ENCODE measurements at places on chromosomes 2 and 18.

DNA sequence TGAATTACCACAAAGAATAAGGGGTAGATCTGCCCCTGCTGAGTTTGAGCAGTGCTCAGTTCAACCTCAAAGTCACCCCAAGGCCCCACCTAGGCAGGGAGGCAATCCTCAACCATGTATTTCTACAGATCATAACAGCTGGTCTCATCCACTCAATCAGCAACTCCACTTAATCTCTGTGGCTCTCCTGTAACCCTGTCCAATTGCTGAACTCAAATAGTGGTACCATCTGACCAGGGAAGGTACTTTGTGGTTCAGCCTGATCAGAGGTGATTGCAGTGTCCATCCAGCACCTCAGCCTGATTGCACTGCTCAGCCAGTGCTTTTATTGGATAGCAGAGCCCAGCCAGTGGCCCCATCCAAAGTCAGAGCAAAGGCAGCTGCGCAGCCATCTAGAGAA lies 91.0 kb upstream of the SLC4A10 start:
- ATAC-seq, result no peak

DNA sequence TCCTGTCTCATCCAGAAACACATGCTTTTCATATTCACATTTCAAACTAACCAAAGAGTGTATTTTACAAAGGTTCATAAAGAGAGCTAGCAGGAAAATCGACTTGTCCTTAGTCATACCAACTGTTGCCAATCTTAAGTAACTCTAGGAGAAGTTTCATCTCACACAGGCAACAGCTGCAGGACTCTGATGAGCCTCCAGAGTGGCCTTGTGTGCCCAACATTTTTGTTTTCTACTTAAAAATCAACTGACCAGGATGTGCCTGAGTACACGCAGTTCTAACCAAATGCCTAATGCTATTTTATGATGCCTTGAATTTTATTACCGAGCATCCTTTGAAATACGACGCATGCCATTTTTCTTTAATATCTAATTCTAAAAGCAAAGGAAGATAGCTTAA lies 595.9 kb upstream of the LRRTM4 start:
- ATAC-seq, result no peak

DNA sequence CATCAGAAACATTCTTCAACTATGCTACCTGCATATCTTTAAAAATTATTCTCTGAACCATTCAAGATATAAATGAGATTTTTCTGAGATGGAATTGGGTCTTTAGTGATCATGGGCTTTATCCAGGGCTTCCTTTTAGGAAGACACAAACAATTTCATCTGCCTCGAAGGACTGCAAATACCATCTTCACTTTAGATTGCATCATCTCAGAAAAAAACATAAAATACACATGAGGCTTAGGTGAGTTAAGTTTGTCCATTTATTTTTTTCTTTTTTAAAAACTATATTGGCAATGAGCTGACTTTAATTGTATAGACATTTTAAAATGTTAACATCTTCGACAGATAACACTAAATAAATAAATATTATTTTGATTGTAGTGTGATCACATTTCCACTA lies 20.1 kb downstream of the TTN start:
- ATAC-seq, result no peak

GRCh38 chr2:239630618-239631286 lies 229.9 kb upstream of the HDAC4 start:
- no peak for ATAC-seq

- no peak for ATAC-seq
Observed at GRCh38 chr2:68363721-68364120, 1.4 kb upstream of the PLEK start.

GRCh38 chr18:35005963-35006577 lies 35.1 kb upstream of the MAPRE2 start:
- ATAC-seq, result peak; percentile 64

DNA sequence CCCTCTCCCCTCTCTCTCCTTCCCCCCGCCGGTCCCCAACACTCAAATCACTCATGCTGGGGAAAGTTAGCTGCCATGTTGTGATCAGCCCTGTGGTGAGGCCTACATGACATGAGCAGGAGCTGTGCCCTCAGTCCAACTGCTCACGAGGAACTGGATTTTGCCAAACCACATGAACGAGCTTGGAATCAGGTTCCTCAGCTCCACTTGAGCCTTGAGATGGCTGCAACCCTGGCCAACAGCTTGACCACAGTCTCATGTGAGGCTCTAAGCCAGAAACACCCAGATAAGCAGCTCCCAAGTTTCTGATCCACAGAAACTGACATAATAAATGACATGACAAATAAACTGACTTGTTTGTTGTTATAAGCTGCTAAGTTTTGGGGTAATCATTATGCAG lies 38.4 kb downstream of the ARL4C start:
- no peak for ATAC-seq

DNA sequence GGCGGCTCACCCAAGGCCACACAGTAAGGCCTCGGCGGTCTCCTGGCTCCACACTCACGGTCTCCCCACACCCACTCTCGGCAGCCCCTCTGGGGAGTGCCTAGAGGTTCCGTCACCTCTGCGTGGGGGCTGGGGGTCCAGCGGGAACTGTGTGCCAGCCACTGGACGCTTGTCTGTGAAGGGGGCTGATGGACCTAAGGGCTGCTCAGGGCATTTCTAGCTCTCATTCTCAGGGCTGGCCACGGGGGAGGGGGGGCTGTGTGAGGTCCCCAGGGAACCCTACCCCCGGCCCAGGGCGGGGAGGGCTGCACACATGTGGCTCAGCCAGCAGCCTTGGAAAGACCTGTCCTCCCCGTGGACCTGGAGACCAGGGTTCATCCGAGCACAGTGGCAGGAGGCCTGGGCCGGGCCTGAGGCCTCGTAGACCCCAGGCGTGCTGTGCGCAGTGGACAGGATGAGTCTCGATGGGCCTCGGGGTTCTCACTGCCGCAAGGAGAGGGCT lies 27.1 kb upstream of the ODC1 start:
- ATAC-seq, result no peak

- ATAC-seq, result no peak
Observed at GRCh38 chr2:53672881-53673522, 94.6 kb upstream of the CHAC2 start.

- no peak for ATAC-seq
Observed at GRCh38 chr2:172712251-172712650, 23.4 kb upstream of the RAPGEF4 start.

DNA sequence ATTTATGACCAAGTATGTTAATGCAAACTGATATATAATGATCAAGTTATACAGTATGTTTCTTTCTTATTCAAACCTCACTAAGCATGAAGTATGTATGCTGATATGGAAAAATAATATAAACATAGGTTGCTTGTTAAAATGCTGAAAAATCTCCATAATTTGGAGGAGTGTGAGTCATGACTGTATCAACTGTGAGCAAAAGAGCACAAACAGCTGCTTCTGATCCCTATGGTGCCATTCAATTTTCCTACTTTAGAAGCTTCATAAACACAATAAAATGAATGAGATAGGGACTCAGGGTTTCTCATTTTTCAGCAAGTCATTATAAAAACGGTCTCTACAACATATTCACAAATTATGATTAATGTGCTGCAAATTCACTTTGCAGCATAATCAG lies 129.9 kb upstream of the TFPI start:
- ATAC-seq, result no peak

- peak; percentile 83 for ATAC-seq
Observed at GRCh38 chr2:240143801-240144648, 3.6 kb upstream of the OTOS start.

GRCh38 chr2:183215917-183216316 lies 91.7 kb downstream of the NUP35 start:
- ATAC-seq, result no peak

- no peak for ATAC-seq
Observed at GRCh38 chr2:19982268-19982667, 7.6 kb downstream of the WDR35 start.

- ATAC-seq, result no peak
Observed at GRCh38 chr18:56984731-56985130, 162.2 kb upstream of the BOD1L2 start.

DNA sequence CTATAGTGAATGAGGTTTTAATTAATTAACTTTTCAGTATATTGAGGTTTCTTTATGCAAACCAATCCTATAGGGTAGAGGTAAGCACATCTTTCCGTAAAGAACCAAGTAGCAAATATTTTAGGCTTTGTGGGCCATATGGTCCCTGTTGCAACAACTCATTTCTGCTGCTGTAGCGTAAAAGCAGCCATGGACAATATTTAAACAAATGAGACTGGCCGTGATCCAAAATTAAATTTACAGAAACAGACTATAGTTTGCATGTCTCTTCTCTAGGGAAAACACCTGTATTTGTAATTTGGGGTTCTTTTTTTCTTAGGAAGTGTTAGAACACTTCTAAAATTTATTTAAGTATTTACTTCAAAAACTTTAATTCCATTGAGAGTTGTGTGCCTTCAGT lies 104.3 kb downstream of the KYNU start:
- ATAC-seq, result no peak

DNA sequence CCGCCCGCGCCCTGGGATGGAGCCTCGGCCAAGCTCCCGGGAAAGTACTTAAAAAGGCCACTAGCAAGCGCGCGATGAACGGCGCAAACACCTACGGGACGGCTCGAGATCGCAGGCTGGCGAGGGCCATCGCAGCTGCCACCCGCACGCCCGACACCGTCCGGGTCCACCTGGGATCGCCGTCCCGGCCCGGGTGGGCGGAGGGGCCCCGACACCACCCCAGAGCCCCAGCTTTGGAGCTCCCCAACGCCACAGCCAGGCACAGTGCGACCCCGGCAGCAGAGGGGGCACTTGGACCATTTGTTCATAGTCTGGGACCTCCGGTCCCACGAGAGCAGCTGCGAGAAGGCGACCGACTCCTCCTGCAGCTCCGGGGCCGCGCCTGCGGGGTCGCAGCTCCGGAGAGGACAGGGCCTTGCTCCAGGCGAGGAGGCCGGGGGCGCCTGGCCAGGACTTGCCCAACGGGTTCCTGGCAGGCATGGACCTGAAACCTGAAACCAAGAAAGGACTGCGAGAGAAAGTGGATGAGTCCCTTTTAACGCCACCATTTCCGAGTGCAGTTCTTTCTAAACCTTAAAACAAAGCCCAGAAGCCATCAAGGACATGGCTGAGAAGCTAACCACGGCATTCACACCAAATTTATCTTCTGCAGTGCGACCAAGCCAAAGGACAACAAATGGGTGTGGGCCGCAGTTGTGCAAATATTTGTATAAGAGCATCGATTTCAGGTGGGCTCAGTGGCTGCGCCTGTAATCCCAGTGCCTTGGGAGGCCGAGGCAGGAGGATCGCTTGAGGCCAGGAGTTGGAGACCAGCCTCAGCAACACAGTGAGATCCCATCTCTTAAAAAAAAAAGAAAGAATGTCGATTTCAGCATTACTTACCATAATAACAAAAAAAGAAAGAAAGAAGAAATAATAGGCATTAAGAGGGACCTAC lies 54.0 kb upstream of the IMP4 start:
- no peak for ATAC-seq

- no peak for ATAC-seq
Observed at GRCh38 chr18:7725473-7725872, 158.4 kb downstream of the PTPRM start.

DNA sequence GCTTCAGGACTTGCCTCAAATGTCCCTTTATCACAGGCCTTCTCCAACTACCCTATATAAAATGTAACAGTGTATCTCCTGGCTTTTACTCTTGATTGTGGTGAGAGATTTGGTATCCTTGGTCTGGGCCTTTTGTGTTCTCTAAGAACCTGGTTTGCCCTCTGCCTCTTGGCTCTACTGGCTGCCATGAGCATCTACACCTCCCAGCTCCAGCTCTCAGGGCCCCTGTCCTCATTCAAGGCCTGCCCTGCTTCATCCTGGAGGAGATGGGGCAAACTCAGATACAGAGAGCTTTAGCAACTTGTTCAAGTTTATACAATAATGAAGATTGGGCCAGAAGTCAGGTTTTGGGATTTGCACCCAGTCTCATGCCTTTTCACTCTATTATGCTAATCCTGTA lies 45.0 kb downstream of the QPCT start:
- ATAC-seq, result no peak

DNA sequence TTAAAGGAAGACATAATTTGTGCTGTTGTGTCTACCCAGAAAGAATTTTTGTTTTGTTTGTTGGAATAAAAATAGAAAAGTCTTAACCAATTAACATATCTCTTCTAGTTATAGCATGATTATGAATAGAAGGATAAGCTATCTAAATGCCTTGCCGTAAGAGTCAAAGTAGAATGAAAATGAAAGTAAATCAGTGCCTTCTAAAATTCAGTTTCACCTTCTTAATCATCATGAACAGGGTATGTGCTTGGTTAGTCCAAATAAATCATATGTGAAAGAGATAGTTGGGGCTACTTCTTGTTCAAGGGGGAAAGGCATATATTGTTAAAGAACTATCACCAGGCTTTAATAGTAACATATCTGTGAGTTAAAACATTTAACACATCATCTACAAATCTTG lies 91.5 kb downstream of the GULP1 start:
- no peak for ATAC-seq

DNA sequence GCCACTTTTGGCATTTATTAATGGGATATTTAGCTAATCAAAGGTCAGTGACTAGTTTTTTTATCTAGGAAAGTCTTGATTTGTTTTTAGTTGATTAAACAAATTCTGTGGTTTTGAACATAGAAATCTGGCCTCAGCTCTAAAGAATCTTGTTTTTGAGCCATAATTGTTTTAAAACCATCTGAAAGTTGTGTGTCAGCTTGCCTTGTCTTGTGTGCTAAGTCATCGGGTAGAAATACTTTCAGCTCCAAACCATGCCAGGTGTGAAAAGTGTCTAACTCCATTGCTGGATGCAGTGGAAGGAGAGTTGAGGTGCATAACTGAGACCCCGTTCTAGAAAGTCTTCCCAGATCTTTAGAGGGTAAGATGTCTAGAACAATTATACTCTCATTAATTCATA lies 22.7 kb downstream of the FARP2 start:
- no peak for ATAC-seq

DNA sequence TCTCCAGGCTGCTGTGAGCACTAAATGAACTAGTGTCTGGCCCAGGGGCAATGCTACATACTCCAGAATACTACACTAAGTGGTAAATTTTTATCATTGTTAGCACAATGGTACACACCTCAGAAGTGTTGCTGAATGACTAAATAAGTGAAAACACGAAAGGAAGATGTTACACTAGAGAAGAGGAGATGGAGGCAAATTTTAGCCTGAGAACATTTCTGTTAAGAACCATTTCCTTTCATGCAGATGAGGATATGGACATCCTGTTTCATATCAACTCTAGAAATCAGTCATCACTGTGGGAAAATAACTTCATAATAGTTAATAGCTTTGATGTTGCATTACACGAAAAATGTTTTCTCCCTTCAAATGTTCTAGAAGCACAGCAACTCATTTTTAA lies 117.6 kb upstream of the STK17B start:
- peak; percentile 49 for ATAC-seq

DNA sequence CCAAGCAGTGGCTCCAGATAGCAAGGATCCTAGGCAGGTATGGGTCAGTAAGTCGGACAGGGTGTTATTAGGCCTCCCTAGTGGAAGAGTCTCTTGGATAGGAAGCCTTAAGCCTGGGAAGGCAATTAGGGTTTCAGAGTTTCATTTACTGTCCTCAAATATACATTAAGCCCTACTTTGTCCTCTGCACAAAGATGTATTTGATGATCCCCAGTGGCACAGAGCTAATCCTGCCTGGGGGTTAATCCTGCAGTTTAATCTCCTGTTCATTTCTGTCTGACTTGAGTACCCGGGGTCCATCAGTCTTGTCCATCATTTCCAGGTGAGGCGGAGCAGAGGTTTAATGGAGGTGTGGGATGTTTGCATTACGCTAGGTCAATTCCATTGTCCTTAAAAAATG lies 62.0 kb downstream of the MTCL1 start:
- no peak for ATAC-seq
